ENCODE measurements at places on chromosomes 6 and 20. TPM values are rescaled to one million over a fixed set of nuclear protein-coding genes. Genes with fewer than 3 reads are reported as not detected.

DNA sequence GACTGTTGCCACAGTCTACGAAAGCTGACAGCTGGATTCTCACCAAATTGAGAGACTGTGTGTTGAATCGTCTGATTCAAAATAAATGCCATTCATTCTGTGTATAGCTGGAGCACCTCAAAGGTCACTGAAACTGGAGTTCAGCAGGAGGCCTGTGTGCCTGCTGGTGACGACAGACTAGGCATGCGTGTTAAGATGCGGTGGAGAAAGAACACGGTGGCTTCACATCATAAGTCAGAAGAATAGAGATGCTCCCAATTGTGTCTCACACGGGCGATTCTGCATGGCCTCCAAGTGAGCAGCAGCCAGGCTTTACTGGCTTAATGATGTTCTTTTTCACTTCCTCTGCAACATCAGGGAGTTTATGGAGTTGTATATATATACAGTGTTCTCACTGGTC, 32.3 kb downstream of the SNHG17 start:
- no peak for DNase-seq

GRCh38 chr6:26003102-26003694, 40.6 kb downstream of the TRIM38 start:
- DNase-seq, result peak; percentile 66

DNA sequence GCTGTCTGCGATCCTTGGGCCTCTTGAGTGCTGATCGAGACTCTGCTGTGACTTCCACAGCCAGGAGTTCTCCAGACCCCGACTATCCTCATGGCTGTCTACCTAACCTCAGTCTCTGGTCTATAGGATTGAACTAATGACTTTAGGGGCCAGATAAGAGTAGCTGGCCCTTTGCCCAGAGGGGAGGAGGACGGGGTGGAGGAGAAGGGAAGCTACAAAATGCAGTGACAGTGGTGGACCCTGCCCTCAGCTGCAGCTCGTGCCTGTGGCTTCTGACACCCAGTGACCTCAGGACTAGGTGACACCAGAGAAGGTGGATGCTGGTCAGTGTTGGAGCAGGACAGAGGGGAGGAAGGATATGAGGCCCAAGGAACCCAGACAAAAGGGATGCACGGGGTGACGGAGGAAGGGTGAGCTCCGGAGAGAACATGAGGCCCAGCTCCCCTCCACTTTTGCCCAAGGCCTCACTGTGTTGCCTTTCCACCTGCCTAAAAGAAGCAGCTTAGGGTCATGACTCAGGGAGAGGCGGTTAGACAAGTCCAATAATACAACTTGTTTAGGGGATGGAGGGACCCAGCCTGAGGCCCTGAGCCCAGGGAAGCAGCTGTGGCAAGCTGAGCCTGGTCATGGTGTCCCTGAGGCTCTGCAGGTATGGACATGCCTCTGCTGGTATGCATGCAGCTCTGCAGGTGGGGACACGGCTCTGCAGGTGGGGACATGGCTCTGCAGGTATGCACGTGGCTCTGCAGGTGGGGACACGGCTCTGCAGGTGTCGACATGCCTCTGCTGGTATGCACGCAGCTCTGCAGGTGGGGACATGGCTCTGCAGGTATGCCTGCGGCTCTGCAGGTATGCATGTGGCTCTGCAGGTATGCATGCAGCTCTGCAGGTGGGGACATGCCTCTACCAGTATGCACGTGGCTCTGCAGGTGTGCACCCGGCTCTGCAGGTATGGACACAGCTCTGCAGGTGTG, 67.7 kb downstream of the SYNJ2 start:
- no peak for DNase-seq

- DNase-seq, result no peak
Observed at GRCh38 chr6:56949265-56949664, 5.6 kb upstream of the BEND6 start.

DNA sequence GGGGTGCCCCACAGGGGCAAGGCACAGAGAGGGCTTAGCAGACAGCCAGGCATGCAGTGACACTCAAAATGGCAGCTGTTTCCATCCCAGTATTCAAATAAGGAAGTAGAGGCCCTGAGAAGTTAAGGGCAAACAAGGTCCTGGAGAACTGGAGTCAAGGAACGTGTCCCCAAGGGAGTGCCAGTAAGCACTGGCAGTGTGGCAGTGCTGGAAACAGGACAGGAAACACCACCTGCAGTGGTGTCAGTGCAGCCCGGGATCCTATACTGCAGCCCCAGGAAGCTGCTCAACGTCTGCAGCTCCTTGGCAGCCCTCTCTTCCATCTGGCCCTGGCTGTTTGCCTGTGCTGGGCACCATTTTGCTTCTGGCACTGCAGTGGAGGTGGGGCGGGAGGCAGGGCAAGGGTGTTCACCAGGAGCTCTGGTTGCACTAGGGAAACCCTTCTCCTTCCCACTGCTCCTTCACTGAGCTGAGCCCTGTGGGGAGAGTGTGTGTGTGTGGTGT, 56.3 kb downstream of the EDN3 start:
- no peak for DNase-seq

- peak; percentile 15 for DNase-seq
Observed at GRCh38 chr6:167731731-167732422, 94.8 kb upstream of the AFDN start.

GRCh38 chr6:11023032-11023431, 21.1 kb downstream of the ELOVL2 start:
- no peak for DNase-seq

Gene ZNF311
- total RNA-seq, result 2.3 TPM

DNA sequence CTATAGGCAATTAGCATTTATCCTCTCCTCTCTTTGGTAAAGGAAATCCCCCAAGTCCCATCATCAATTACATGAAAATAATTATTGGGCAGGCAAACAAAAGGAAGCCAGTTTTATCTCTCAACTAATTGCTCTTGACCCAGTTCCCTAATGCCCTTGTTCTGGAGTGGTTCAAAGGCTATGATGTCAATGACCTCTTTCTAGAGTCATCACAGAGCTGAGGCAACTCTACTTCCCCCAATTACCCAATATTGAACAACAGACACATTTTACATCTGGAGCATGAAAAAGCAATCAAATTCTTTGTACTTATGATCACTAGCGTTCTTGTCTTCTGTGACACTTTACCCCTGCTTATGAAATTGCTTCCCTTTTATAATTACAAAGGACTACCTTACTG, 43.5 kb downstream of the NT5E start:
- no peak for DNase-seq

Gene MYLK2
- 0.37 TPM for total RNA-seq

Gene DYNLT2
- total RNA-seq, result not detected

DNA sequence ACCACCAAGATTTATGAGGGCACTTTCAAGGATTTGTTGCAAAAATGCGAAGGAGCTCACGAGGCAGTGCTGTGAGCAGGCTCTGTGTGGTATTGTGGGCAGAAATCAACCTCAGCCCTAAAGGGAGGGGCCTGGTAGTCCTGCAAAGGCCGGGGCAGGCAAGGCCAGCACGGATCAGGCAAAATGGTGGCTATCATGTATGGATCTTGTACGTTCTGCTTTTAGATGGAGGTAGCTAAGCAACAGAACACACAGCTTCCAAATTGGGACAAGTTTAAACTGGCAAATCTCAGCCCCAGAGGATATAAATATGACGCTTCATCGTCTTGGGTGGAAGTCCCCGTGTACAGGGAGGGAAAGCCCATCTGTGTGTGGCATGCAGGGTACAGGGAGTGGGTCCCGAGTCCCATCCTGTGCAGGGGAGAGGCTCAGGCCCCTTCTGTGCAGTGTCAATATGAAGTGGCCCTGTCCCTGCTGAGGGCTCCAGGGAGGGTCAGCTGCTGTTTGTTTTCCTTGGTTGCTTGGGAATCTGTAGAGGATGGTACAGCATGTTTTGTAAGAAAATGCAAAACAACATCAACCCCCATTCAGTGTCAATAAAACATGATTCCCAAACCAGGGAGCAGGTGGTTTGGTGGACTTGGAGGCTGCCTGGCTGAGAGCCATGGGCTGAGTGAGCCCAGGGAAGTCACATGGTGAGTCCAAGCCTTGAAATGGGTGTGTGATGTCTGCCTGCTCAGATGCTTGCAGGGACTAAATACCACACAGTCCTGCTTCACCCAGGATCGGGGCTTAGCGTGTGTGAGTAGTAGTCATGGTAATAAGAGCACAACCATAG, 113.0 kb downstream of the SYCP2 start:
- peak; percentile 40 for DNase-seq

- DNase-seq, result no peak
Observed at GRCh38 chr6:137792160-137793033, 74.7 kb upstream of the TNFAIP3 start.

Gene OR2J3
- total RNA-seq, result not detected

Gene NCOA3
- total RNA-seq, result 29.7 TPM

- DNase-seq, result peak; percentile 39
Observed at GRCh38 chr20:53707371-53708055, 113.9 kb upstream of the ZNF217 start.

Gene DUSP22
- 15.6 TPM for total RNA-seq

Gene PKIB
- total RNA-seq, result 41.5 TPM

Gene SLC22A1
- not detected for total RNA-seq

- DNase-seq, result no peak
Observed at GRCh38 chr6:18330548-18331081, 56.5 kb upstream of the RNF144B start.

- no peak for DNase-seq
Observed at GRCh38 chr6:25392372-25392771, 113.2 kb downstream of the CARMIL1 start.

Gene NINL
- 12.8 TPM for total RNA-seq

DNA sequence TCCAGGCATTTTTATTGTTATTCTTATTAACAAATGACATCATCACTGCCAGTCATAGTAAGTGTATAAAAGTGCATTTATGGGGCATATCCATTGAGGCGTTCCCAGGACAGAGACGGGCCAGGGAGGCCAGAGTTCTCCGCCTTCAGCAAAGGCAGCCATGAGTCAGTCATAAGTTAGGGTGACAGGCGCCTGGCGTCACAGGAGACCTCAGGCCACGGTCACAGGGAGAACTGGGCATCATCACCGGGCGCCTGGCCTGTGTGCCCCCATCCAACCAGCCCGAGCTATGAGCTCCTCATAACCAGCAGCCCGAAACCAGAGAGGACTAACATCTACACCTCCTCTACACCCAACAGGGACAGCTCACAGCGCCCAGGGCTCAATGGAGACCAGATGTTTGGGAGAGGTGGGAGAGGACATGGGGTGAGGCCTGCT, 259.2 kb downstream of the DLL1 start:
- no peak for DNase-seq

GRCh38 chr6:90219209-90219985, 77.2 kb downstream of the BACH2 start:
- no peak for DNase-seq

- DNase-seq, result no peak
Observed at GRCh38 chr6:85764844-85765243, 122.2 kb upstream of the SYNCRIP start.

DNA sequence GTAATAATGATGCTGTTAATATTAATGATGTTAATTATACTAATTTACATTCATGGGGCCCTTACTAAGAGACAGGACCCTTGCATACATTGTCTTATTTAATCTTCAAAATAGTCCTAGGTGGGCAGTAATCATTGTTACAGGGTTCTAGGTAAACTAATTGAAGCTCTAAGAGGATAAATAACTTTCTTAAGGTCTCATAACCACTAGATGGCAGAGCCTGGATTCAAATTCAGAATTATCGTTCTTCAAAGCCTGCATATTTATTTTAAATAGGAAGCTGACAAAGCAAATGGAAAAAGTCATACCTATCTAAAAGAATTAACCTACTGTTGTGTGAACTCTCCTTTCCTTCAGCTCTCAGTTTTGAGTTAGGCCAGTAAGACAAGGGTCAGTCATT, 23.5 kb downstream of the PTCHD4 start:
- DNase-seq, result no peak

Gene VIP
- 30.9 TPM for total RNA-seq

Gene RSPO3
- 2.0 TPM for total RNA-seq

Gene KIAA0408
- total RNA-seq, result 0.87 TPM

GRCh38 chr20:1815502-1816085, 79.6 kb upstream of the SIRPA start:
- DNase-seq, result no peak

- DNase-seq, result no peak
Observed at GRCh38 chr20:40309731-40310130, 379.3 kb downstream of the MAFB start.

Gene TREM2
- not detected for total RNA-seq

- DNase-seq, result peak; percentile 79
Observed at GRCh38 chr6:164085091-164086075, 670.9 kb downstream of the QKI start.

DNA sequence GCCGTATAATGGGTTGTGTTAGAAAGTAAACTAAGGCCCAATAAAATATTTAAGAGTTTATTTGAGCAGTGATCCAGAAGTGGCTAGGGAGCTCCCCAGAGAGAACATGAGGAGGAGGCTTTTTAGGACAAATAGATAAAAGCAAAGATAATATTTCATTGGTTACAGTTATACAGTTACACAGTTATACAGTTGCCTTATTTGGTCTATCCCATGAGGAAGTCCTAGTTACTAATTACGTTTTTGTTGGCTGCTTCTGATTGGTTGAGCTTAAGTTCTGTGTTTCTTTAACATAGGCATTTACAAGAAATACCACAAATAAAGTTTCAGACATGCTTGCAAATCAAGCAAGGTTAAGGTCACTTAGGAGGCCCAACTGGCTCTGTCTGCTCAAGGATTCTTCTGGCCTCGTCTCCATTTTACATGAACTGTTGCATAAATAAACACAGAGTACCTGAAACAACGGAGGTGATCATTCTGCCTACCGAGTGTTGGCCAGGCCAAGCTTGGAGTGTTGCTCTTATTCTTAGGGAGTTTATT, 7.0 kb downstream of the UBD start:
- peak; percentile 84 for DNase-seq

DNA sequence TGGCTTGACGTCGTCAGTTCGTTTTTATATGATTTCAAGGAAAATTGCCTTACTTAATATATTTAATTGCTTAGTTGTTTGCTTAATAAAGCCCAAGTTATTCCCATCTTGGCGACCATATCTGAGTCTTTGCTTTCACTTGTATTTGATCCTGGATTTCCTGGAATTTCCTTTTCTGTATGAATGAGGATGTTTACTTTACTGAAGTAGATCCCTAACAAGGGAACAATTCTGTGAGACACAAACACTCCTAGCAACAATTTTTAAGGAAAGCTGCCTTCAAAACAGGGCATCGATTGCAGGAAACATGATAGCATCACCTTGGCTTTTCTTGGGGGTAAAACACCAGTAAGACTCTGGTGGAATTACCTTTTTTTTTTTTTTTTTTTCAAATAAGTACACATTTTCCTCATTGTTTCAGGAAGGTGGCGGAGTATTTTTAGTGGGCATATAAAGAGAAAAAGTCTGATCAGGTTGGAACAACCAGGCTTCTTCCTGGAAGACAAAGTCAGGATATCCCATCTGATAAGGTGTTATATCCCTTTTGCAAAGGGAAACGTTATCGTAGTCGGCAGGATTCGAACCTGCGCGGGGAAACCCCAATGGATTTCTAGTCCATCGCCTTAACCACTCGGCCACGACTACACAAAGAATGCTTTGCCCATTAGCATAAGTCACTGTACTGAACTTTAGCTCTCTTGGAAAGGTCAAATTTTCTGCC, 68.5 kb upstream of the ZNF184 start:
- DNase-seq, result no peak
